ENCODE measurements at places on chromosomes 5 and 9.

GRCh38 chr5:78647351-78647818, 1.2 kb downstream of the LHFPL2 start:
- DNase-seq: peak; percentile 4

DNA sequence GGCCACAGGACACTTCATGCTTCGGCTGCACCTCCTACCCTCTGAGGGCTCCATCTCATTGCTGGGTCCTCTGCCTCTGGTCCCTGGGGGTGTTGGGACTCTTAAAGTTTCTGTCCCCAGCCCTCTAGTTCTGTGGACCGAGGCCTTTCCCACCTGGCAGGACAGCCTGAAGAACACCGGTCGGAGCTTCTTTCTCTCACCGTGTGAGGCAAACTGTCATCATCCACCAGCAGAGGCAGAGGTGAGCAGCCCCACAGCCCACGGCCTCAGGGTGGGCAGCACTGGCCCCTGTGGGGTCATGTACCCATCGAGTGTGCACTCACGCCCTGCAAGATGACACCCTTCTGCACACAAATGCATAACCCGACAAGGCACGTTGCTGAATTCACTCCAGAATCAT, 49.9 kb downstream of the IRX2 start:
- DNase-seq: no peak

GRCh38 chr5:115490596-115490995, 54.0 kb downstream of the FEM1C start:
- DNase-seq: no peak

DNA sequence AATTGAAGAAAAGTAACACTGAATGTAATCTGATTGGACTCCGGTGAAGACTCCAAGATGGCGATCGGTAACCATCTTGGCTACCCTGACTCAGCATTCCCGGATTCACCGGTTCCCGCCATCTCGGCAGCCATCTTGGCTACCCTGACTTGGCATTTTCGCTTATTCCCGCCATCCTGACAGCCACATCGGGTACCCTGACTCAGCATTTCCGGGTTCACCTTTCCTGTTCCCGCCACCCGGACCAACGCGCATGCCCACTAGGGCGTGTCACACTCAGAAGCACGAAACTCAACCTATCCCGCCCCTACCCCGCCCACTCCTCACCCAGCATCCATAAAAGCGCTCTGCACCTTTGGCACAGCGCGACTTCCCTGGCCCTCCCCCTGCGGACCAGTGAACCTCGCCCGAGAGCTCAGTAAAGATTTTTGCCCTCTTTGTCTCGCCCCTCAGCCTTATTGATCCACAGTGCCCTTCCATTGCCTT, 17.2 kb downstream of the SPTLC1 start:
- peak; percentile 21 for DNase-seq

DNA sequence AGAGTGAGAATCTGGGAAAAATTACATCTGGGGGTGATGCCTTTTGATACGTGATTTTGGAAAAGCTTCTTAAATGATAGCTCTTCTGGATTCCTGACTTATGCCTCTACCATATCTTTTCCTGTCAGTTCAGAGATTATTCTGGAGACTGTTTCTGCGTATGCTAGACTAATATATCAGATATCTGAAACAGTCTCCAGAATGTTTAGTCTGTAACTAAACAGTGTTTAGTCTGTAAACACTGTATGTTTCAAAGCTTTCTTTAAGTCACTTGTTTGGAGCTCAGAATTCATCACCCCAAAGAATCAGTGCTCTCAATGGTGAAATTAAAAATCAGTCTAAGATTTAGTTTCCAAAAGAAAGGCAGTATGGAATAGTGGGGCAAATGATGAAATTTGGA, 19.7 kb downstream of the C9orf85 start:
- DNase-seq: no peak

DNA sequence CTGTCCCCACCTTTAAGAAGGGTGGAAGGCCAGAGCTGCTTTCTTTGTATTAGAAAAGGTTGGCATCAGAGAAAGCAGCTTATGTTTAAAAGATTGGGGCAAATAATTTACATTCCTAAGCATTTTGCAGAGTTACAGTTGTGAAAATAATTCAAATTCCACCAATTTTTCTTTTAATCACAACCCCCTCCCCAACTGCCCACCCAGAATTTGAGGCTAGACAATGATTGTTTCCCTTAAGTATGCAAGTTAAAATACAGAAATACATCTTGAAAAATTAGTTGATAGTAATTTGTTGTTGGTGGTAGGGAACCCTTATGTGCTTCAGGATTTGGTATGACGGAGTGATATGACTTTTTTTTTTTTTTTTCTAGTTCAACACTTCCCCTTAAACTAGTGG, 133.0 kb downstream of the ZSWIM6 start:
- DNase-seq: no peak

- no peak for DNase-seq
Observed at GRCh38 chr5:61030163-61030482, 85.1 kb downstream of the NDUFAF2 start.

DNA sequence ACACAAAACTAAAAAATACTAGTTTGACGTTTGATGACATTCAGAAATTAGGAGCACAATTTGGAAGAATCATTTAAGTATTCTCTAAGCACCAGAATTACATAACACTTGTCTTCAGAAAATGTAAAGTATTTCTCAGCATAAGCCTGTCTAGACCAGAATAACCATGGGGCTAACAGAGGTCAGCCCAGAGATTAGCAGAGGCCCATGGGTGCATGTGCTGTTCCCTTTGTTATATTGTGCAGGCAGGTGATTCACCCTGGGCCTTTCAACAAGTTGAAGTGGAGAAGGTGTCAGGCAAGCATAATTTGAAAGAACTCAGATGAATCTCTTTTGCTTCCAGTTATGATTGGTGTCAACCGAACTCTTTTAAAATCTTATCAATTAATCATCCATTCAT, 227.9 kb downstream of the LURAP1L start:
- no peak for DNase-seq

GRCh38 chr5:58462154-58462553, 2.3 kb upstream of the PLK2 start:
- DNase-seq: no peak

DNA sequence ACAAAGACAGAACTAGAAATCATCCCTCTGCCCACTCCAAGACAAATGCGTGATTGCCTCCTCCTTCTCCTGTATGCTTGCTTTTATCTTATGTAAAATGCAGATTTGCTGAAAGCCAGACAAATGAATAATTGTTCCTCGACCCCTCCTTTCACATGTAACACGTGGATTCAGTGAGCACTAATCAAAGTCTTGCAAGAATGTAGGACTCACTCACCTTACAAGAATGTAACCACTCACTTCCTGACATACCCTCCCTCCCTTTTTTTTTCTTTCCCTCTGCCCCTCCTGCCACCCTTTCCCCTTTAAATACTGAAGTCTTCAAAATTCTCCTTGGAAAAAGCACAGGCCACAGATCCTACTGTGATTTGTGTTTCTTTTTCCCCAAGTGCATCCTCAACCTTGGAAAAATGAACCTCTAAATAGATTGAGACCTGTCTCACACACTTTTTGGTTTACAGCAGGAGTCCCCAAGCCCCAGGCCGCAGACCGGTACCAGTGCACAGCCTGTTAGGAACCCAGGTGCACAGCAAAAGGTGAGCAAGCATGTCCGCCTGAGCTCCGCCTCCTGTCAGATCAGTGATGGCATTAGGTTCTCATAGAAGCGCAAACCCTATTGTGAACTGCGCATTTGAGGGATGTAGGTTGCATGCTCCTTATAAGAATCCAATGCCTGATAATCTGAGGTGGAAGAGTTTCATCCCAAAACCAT, 29.4 kb upstream of the HSD17B3 start:
- DNase-seq: no peak

- DNase-seq: no peak
Observed at GRCh38 chr9:119801311-119801710, 432.1 kb upstream of the BRINP1 start.

- no peak for DNase-seq
Observed at GRCh38 chr5:124789104-124789605, 42.7 kb upstream of the ZNF608 start.

DNA sequence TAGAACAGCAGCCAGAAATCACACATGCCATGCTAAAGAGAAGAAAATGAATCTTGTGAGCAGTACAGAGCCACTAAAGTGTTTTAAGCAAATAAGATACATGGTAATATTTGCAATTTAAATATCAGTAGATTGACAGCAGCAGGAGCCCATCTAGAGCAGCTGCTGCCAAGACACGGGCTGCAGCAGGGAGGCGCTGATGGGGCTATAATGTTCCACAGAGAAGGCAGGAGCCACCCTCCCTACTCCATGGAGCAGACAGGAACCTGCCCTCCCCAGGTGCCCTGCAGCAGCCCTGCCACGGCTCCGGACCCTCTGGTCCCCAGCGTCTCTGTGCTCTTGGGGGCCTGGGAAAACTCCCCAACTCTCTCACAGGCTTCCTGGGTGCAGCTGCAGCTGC, 224.1 kb upstream of the ISL1 start:
- DNase-seq: no peak

- no peak for DNase-seq
Observed at GRCh38 chr9:4725706-4726442, 15.1 kb downstream of the AK3 start.
